Stimulated activated CD4-positive, alpha-beta T cell treated with anti-CD3 and anti-CD28 coated beads, Interleukin-2, amount 100 ng/mL, for 48 hours (primary cell): ENCODE measurements at places on chromosomes 5 and 9.
A peak's percentile ranks its signal among the peaks of the same experiment; 100 is the strongest.

DNA sequence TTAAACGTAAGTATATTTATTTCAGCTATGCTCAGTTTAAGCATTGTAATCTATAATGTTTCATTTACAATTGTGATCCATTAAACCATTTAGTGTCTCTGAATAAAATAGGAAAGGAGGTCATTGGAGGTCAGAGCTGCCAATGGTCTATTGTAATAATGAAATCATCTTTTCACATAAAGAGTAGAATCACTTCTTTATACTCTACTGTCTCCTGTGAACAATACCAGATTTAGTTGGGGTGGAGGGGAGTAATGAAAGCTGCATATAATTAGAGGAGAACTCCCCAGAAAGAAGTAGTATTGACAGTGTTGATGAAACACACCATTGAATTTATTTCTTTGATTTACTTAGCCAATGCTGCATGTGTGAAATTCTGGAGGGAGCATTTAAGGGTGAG lies 35.1 kb upstream of the ZFYVE16 start:
- no peak for DNase-seq

DNA sequence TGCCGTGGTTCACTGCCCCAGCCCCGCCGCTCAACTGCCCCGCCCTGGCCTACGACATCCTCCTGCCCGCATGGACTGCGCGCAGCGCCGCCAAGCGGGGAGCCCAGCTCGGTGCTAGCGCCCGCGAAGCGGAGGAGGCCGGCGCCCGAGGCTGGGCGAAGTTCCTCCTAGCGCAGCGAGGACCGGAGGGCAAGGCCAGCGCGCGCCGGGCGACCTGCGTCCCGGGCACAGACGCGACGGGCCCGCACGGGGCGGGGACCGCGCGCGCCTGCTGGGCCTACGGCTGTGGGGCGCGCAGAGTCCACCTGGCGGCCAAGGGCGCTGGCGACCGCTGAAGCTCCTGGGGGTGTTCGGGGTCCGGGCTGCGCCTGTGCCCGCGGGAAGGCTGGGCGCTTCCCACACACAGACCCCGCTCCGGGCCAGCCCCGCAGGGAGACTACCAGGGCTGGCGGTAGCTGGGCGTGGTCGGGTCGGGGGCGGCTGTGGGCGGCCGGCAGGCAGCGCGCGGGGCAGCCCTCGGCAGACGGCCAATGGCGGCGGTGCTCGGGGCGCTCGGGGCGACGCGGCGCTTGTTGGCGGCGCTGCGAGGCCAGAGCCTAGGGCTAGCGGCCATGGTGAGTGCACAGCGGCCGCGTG lies at the start of gene PCBD2:
Gene PCBD2 (plus strand): TSS at position 522 of the 636 bp plus-strand sequence. CDS start 9 bp downstream, at position 531.
- peak; percentile 94 for DNase-seq

DNA sequence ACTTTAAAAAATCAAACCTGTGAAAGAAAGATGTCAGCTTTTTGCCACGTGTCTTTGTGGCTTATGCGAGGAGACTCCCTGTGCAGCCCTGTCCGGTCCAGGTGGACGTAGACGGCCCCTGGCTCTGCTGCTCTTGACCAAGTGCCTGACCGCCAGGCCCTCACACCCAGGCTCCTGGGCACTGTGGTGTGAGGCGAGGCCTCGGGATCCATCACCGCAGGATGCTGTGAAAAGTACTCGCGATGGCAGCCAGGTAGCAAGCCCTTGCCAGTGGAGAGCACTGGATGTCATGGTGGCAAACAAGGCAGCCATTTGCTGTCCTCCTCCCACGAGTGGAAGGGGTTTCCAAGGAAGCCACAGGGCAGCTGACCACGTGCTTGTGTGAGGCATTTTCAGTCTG lies 245.1 kb downstream of the CACNA1B start:
- no peak for DNase-seq

GRCh38 chr9:133499132-133499891 lies 20.4 kb upstream of the SLC2A6 start:
- DNase-seq, result no peak

DNA sequence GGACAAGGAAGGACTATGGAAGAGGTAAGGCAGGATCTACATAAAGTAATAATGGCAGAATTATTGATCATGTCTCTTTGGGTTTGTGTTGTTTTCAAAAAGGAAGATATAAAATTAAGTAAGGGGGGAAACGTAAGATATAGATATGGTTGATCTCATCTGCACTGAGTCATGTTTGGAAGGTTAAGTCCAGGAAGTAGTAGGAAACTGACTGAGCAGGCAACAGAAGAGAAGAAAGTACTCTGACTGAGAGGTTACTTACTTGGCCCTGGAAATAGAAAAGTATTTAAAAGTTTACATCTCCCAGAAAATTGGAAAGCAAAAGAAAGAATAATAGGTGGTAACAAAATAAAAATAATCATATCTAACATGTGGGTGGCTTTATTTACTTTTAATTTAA lies 405.3 kb upstream of the RGMB start:
- DNase-seq, result no peak

DNA sequence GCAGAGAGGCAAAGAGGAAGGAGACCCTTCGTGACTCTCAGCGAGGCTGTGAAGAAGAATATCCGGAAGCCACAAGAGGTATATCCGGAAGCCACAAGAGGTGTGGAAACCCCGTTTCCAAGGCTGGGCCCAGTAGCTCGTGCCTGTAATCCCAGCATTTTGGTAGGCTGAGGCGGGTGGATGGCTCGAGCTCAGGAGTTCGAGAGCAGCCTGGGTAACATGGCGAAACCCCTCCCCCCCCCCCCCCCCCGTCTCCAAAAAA lies 612 bp upstream of the BBLN start:
- peak; percentile 16 for DNase-seq

DNA sequence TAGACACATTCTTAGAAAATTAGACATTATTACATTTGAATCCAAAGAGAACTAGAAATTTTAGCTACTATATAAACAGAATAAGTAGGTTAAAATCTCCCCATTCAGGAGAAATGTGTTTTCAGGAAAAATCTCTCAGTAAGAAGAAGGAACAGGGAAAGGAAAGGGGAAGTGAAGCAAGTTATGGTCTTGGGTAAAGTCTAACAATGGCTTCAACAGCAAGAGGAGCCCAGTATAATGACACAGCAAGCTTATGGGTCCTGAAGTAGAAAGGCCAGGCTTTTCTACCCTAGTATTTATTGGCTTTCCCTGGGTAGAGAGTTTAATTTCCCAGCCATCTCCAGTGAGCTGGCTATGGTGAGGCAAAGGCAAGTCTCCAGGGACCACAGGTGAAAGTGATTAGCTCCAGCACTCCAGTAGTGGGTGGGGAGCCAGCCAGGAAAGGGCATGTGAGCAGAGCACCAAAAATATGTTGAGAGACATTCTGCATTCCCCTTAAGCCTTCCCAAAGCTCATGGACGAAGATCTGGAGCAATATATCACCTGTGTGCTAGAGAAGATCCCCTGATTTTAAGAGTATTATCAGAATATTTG lies 981.7 kb downstream of the NR2F1-AS1 start:
- no peak for DNase-seq

GRCh38 chr5:80895523-80895922 lies 64.6 kb upstream of the RASGRF2 start:
- no peak for DNase-seq

DNA sequence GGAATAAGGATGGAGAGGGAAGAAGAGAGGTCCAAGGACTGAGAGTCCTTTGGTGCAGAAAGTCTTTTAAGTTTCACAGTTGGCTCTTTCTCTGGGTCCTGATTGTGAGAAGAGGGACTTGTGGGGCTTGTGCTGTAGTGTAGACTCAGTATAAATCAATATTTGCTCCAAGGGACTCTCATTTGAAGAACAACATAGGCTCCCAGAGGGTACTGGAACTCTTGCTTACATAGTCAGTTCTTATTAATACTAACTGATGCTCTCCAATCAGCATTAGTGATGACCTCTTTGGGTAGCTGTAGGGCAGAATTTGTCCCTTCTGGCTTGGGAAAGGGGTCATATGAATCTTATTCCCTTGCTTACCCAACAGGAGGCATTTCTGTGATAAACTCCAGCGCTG lies 62.5 kb upstream of the CXCL14 start:
- DNase-seq, result no peak

GRCh38 chr9:113616116-113616515 lies 152.6 kb downstream of the RGS3 start:
- no peak for DNase-seq

DNA sequence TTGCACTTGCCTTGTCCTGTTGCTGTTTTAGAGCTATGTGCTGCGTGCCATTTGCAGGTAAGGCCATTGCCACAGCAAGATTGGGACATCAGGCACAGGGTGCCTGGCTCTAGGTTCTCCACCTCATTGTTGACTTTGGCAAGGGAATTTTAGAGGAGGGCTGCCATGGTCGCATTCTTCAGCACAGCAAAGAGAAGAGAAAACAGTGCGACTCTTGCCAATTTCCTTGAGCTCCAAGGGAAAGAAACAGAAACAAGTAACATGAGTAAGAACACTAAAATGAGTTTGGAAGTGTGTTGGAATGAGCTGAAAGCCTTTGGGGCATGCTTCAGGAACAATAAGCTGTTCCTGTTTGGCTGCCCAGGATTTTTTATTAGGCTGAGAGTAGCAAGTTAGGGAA lies 188.1 kb upstream of the IL12B start:
- DNase-seq, result no peak

DNA sequence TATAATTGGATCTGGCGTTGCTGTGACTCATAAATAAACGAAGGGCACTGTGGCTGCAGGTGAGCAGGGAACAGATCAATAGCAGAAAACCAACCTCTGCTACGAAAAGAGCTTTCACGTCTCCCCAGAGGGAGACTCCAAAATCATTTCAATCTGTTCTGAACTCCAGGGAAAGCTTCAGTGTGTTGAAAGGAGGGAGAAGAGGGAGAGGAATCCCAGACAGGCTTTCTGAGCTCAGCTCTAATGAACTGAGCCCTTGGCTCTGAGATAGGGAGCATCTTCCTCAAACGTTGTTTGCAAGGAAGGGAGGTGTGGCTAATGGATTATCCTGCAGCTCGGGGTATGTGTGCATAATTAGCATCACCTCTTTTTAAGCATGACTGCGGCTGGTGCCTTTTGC lies 288.0 kb upstream of the IRX4 start:
- DNase-seq, result no peak

DNA sequence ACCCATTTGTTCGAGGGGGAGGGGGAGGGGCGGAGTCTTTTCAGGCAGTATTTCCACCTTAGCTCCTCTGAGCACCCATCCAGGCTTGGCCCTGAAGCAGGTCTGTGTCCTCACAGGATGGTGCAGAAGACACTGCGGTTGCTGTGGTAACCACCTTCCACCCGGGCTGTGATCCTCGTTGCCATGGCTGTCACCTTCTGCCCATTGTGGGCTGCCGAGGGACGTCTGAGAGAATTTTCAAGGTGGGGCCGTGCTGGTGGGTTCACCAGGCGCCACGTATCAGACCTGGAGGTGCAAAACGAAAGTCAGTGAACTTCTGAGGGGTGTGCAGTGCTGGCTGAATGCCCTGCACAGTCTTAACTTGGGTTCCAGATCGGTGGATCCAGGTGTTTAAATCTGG lies 26.7 kb downstream of the POLR1E start:
- DNase-seq, result no peak

DNA sequence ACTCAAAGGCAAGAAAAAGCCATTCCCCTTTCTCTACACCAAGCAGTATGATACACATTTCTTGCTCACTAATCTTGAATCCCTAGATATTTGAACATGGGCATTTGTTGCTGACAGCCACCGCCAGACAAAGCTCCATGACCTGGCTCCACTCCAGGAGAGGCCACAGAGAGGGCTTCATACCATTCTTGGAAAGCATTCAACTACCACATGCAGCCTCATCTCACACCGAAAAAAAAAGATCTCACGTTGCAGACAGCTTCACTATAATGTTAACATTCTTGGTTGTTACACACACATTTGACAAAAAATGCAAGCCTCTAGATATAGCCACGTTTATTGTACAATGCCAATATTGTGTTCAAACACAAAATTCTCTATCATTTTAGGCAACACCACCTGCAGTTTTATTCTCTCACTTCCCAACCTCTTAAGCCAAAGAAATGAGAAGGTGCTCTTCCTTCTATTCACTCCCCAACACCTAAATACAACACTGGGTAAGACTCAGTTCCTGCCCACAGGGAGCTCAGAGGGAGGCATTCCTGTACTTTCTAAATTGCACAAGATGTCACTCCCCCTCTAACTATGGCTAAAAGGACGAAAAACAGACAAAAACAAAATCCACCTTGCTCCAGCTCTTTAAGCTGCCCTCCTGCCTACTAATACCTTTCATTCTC lies 222.4 kb downstream of the TSSK1B start:
- DNase-seq, result no peak

DNA sequence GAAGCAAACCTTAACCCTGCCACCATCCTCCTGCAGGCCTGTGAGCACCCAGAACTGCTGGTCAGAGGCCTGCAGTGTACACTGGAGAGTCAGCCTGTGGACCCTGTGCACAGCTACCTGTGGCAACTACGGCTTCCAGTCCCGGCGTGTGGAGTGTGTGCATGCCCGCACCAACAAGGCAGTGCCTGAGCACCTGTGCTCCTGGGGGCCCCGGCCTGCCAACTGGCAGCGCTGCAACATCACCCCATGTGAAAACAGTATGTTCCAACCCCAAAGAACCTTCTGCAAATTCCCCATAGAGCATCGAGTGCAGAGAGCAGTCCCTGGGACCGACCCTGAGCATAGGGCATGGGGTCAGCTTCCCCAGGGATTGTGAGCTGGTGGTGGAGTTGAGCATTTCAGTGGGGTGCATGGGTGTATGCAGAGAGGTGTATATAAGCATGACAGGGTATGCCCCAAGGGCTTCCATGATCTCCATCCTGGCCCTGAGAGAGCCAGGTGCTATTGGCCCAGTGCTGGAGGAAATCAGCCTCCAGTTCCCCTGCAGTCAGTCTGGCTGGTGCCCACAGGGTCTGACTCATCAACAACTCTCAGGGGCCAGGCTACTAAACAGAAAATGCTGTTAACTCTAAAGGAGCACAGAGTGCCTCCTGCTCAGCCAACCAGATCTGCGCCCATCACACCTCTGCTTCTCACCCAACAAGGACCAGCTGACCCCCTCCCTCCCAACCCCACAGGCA lies 126.2 kb downstream of the SAXO1 start:
- no peak for DNase-seq

DNA sequence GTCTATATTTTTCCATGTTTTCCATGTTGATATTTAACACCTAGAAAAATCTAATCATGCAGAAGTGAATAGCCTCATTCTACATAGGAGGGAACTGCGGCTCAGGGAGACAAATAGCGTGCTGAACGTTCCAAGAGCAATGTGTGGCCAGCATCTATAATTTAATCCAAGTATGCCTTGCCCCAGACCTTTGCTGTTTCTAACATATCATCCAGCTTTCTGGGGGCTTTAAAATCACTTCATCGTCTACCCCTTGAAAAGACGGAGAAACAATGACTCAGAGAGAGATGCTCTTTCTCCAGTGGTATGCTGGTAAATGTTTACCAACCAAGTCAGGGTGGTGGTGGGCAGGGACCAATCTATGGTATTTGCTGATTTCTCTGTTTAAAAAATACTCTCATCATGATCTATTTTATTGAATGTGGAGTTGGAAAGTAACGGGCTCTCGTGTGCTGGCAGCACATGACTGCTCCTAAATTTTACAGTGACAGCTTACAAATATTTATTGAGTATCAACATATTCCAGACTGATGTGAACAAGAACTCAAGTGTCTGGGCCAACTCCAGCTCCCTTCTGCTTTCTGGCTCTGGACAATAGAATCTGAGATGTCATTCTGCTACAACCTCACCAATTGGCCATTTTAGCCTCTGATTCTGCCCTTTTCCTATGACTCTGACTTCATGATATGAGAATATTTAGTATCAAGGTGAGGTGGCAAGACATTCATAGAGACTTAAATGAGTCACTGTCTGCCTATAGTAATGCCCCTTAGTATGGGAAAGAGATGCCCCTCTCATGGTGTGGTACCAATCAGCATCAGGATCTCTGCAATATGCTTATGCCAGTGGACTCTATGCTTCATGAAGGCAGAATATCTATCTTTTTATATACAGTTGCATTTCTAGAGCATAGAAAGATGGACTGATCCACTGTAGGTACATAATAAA lies 407.4 kb upstream of the TNC start:
- no peak for DNase-seq
